ENCODE measurements at places on chromosomes 3 and 15. TPM values are rescaled to one million over a fixed set of nuclear protein-coding genes. Genes with fewer than 3 reads are reported as not detected.

LRRC31 gene
- 1.4 TPM for total RNA-seq

DNA sequence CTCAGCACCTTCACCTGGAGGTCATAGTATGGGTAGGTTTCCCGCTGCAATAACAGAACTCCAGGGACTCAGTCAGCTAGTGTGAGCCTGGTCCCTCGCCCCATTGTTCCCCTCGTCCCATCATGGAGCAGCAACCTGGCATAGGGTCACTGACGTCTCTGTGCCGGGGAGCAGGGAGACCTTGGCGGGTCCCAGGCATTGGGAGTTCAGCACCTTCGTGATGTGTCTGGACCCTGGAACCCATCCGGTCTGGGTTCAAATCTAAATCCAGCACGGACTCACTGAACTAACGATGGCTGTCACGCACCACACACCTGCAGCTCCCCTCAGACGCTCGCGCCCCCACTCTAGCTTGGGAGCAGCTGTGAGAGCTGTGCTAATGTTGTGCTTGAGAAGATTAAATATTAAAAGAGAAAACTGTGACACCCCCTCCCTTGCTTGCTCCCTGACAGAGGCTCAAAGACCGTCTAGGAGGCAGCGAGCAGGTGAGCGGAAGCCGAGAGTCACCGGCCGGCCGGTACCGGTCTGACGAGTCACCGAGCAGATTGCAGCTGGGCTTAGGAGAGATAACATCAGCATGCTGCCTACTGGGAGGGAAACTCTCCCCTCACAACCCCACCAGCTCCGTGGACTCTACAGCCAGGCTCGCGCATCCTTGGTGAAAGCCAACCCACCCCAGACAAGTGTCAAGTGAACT lies 742 bp downstream of the PLA2G4F start:
- peaks cover 5% of the 10 kb centered on the region for H3K36me3 ChIP-seq
- peaks cover 26% of the 10 kb centered on the region for H3K4me1 ChIP-seq
- peak overlapping the region; percentile 84 for H3K4me3 ChIP-seq
- DNase-seq: no peak
- H3K27ac ChIP-seq: peak overlapping the region; percentile 92

DNA sequence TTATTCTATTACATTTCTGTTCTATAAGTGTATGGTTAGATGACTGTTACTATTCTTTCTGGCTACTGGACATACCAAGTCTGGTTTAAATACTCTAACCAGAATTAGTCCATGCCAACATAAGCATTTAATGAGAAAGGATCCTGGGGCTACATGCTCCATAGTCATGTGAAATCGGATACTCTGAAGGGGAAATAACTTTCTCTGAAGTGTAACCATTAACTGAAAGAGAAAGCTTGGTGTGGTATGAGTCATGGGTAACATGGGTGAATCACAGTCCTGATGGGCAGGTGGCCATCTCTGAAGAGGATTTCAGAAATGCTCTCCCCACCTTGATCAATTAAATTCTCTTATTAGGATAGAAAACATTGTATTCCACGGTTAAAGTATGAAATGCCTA lies 69.4 kb downstream of the FHIT start:
- peaks cover 21% of the 10 kb centered on the region for H3K4me1 ChIP-seq
- no peaks in the 10 kb centered on the region for H3K27me3 ChIP-seq
- DNase-seq: no peak
- H3K4me3 ChIP-seq: no peak overlapping the region

GRCh38 chr3:117768581-117768980 lies 1059.0 kb downstream of the TUSC7 start:
- no peaks in the 10 kb centered on the region for H3K36me3 ChIP-seq
- peaks cover 6% of the 10 kb centered on the region for H3K27me3 ChIP-seq
- peaks cover under 1% of the 10 kb centered on the region for H3K4me1 ChIP-seq
- DNase-seq: no peak

DNA sequence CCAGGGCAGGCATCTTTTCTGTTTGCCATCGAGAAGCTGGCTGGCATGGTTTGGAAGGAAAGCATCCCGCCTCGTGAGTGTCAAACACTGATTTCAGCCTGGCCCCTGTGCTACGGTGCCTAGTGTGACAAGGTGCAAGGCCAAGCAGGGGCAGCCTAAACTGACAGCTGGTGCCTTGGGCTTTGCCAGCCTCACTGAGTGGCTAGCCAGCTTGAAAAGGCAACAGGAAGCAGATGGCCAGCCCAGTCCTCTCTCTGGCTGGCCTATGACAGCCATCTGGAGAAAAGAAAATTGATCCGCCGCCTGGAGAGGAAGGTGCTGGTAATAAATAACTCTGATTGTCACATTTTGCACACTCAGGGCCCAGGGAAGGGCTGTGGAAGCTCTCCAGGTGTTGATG lies 52.2 kb downstream of the C3orf85 start:
- DNase-seq: no peak
- H3K36me3 ChIP-seq: no peaks in the 10 kb centered on the region
- no peak overlapping the region for H3K27ac ChIP-seq

GRCh38 chr3:176078906-176079305 lies 1118.4 kb downstream of the TBL1XR1 start:
- no peaks in the 10 kb centered on the region for H3K27me3 ChIP-seq

DNA sequence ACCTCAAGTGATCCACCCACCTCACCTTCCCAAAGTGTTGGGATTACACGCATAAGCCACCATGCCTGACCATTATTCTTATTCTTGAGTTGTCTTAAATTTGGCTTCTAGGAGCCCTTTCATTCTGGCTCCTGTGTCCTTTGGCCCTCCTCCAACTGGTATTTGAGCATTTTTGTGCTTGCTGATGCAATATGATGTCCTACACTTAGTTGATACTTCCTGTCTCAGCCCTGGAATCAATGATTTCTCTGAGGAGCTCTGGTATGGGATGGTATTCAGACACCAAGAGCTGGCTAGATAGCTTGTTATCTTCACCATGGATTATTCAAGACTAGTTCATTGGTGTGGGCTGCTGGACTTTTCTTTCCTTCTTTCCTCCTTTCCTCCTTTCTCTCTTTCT lies 25.4 kb downstream of the ZNF621 start:
- no peak for DNase-seq
- no peak overlapping the region for H3K27ac ChIP-seq
- no peaks in the 10 kb centered on the region for H3K27me3 ChIP-seq
- H3K4me3 ChIP-seq: no peak overlapping the region
- H3K36me3 ChIP-seq: no peaks in the 10 kb centered on the region

DNA sequence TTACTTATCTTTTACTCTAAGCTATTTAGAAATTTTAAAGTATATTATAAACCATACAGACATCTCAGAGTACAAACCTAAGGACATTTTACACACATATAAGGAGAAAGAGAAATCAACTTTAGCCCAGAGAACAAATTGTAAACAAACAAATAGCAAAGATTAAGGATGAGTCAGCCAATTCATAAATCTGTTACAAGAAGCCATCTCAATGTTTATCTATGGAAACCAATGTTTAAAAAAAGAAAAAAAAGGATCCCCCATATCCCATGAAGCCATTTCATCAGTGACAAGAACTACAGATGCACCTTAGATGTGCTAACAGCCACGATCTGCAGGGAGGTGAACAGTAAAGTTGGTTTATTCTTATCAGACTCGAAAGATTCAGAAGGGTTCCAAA lies 437.1 kb downstream of the SHQ1 start:
- no peak overlapping the region for H3K4me3 ChIP-seq
- H3K27ac ChIP-seq: no peak overlapping the region
- no peak for DNase-seq
- H3K36me3 ChIP-seq: peaks cover 11% of the 10 kb centered on the region
- peaks cover 48% of the 10 kb centered on the region for H3K4me1 ChIP-seq
- no peaks in the 10 kb centered on the region for H3K27me3 ChIP-seq

XCR1 gene
- total RNA-seq: 13.9 TPM

DNA sequence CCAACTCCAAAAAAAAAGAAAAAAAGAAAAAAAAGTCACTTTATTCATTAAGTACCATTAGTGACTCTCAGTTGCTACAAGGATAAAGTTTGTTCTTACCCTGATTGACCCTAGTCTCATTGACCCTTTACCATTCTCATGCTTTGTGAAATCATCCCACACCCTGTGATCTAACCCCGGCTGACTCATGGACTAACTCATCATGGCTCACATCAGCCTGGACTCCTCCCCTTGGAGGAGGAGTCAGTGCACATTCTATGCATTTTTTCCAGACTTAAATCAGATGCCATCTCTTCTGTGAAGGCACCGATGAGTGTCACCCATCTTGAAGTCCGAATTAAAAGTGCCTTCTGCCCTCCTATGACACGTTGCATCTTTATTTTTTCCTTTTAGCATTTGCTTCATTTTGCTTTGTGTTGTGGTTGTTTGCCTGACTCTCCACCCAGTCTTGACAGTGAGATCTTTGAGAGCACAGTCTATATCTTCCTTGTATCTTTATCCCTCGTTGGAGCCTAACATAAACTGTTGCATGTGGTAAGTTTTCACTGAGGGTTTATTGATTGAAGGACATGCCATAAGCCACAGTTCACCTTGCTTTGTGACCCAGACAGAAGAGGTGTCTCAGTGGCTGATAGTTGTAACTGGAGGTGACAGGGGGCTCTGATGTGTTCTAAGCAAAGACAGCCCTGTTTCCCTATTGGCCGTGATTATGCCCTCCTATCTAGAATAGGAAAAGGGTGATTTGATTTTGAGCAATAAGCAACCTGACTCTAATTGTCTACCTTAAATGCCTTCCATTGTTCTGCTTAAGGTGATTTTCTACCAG lies 72.1 kb downstream of the IL1RAP start:
- H3K4me1 ChIP-seq: peaks cover 12% of the 10 kb centered on the region
- H3K36me3 ChIP-seq: no peaks in the 10 kb centered on the region
- DNase-seq: no peak
- H3K27me3 ChIP-seq: no peaks in the 10 kb centered on the region

GRCh38 chr3:135106445-135106844 lies 311.4 kb downstream of the EPHB1 start:
- H3K4me1 ChIP-seq: no peaks in the 10 kb centered on the region
- no peak overlapping the region for H3K4me3 ChIP-seq
- H3K27ac ChIP-seq: no peak overlapping the region
- H3K27me3 ChIP-seq: peaks cover 18% of the 10 kb centered on the region
- no peak for DNase-seq

- H3K36me3 ChIP-seq: peaks cover 4% of the 10 kb centered on the region
- H3K4me1 ChIP-seq: no peaks in the 10 kb centered on the region
- H3K4me3 ChIP-seq: no peak overlapping the region
- no peak for DNase-seq
Observed at GRCh38 chr3:126758882-126759281, 54.8 kb downstream of the CHCHD6 start.

DNA sequence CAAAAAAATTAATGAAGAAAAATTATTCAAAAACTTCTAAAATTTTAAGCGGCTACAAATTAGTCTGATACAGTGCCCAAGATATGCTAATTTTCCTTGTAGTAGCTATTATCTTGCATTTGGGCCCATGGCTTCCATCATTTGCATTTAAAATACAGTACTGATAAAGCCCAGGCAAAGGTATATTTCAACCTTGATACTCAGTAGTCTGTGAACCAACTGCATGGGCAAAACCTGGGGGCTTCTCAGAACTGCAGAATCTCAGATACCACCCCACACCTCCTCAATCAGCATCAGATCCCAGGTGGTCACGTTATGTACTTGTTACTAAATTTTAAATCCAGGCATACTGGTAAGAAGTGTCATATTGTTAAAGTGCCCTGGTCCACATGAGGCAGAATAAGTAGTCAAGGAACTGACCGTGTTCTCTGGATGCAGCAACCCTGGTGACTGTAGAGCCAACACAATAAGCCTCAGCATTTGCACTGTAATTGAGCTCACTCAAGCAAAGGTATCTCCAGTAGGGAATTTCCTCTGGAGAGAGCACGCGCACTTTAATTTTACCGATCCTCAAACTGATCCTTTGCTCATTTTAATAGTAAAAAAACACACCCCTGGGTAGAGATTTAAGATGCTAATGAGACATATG lies 31.9 kb downstream of the ZNF385D start:
- no peak overlapping the region for H3K4me3 ChIP-seq
- H3K36me3 ChIP-seq: peaks cover 5% of the 10 kb centered on the region
